Activated T-cell treated with anti-CD3 and anti-CD28 coated beads, Interleukin-2, amount 50 U/mL, for 72 hours (primary cell): ENCODE measurements at places on chromosomes 3 and 15. TPM values are rescaled to one million over a fixed set of nuclear protein-coding genes. Genes with fewer than 3 reads are reported as not detected.

GRCh38 chr3:43015991-43016865 is 37.1 kb downstream of the GASK1A start:
- no peaks in the 10 kb centered on the region for H3K27me3 ChIP-seq
- peaks cover 13% of the 10 kb centered on the region for H3K4me1 ChIP-seq
- no peak for DNase-seq
- H3K4me3 ChIP-seq, result no peak overlapping the region
- no peak overlapping the region for H3K27ac ChIP-seq

The IQCH gene
- 3.6 TPM for total RNA-seq

The BCHE gene
- total RNA-seq, result not detected

DNA sequence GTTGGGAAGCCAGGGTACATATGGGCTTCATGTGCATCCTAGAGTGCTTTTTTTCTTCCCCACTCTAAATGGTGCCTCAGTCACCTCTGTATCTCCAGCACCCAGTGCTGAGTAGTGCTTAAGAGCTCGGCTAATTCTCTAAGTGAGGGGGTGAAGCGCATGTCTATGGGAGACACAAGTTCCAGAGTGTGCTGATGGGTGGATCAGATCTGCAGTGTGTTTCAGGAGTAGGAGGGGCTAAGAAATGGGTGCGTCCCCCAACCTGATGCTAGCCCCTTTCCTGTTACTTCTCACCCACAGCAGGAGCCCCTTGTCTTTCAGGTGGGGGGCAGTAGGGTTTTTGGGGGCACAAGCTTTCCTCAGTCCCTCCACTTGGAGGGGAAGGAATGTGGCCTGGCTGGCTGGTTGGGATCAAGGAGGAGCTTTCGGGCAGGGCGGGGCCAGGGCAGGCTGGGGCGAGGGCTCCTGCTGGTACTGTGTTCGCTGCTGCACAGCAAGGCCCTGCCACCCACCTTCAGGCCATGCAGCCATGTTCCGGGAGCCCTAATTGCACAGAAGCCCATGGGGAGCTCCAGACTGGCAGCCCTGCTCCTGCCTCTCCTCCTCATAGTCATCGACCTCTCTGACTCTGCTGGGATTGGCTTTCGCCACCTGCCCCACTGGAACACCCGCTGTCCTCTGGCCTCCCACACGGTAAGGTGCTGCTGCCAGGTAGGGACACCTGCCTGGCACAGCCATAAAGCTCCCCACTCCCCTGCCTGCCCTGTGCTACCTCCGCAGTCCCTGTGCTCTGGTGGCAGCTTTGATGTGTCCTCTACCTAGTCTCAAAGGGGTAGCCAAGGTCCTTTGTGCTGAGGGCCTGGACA is at the start of gene IL17RE:
Gene IL17RE, plus strand, starts transcription at position 477 of the 866 bp plus-strand sequence. Its CDS starts 85 bp downstream, at position 562.
- H3K4me3 ChIP-seq, result peak within 1 kb of the TSS; percentile 62
- peaks cover 42% of the 10 kb centered on the region for H3K4me1 ChIP-seq
- H3K27ac ChIP-seq, result peak within 1 kb of the TSS; percentile 30
- no peak for DNase-seq

The PLA2G4F gene
- total RNA-seq, result 0.07 TPM

GRCh38 chr15:69457304-69458280 is 5.0 kb downstream of the RPLP1 start:
- H3K27ac ChIP-seq, result no peak overlapping the region
- peaks cover 27% of the 10 kb centered on the region for H3K36me3 ChIP-seq

GRCh38 chr3:25789596-25790556 is at the start of gene OXSM:
TSS of gene OXSM (plus strand) at chr3:25790090. CDS start at chr3:25791021, 931 bp downstream.
- H3K27ac ChIP-seq, result peak within 1 kb of the TSS; percentile 95
- peaks cover 3% of the 10 kb centered on the region for H3K36me3 ChIP-seq
- peak within 1 kb of the TSS; percentile 94 for H3K4me3 ChIP-seq
- DNase-seq, result peak; percentile 93

DNA sequence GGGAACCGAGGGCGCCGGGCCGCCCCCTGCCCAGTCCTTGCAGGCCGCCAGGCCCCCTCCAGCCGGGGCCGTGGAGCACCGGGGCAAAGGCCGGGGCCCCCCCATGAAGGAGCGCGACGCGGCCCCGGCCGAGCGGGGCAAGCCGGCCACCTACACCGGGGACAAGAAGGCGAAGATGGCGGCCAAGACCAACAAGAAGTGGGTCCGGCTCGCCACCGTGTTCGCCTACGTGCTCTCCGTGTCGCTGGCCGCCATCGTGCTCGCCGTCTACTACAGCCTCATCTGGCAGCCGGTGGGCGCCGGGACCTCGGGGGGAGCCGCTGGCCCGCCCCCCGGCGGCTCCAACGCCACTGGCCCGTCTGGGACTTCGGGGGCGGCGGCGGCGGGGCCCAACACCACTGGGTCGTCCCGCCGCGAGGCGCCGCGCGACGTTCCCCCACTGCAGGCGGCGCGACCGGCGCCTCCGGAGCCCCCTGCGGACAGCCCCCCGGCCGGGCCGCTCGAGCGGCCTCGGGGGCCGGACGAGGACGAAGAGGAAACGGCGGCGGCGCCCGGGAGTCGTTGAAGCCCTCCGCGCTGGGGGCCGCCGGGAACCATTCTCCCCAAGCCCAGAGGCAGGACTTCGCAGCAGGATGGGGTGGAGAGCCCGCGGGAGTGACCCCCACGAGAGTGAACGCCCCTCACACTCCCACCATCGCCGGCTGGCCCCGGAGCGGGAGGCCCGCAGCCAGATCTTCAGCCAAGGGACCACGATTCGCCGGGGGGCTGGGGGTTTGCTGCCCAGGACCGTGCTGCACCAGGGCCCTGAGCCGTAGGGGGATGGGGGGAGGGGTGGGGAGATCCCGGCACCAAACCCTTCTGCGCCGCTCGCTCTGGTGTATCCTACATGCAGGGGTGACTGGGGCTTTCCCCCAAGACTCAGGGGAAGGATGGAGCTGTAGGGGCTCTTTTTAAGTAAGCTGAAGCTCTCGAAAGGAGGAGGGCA is 753 bp downstream of the INAFM2 start:
- peak; percentile 45 for DNase-seq
- H3K4me3 ChIP-seq, result peak overlapping the region; percentile 77
- peaks cover 39% of the 10 kb centered on the region for H3K4me1 ChIP-seq
- H3K36me3 ChIP-seq, result no peaks in the 10 kb centered on the region
- peaks cover 6% of the 10 kb centered on the region for H3K27me3 ChIP-seq

DNA sequence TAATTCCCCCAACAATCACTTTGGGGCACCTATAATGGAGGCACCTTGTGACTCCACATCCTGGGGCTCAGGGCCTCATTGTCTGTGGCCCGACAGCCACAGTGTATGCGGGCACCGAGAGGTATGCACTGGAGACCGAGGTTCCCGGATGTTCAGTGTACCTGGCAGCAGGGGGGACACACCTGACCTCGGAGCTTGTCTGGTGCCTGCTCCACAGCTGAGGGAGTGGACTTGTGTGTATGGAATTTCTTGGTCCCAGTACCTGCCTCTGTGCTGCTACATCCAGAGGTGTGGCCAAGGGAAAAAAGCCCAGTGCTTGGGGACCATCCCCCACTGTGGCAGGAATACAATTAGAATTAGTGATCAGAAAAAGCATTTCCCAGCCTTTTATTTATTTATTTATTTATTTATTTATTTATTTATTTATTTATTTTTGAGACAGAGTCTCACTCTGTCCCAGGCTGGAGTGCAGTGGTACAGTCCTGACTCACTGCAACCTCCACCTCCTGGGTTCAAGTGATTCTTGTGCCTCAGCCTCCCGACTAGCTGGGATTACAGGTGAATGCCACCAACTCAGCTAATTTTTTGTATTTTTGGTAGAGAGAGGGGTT is 8.8 kb upstream of the AEN start:
- no peak overlapping the region for H3K4me3 ChIP-seq
- H3K36me3 ChIP-seq, result no peaks in the 10 kb centered on the region
- H3K27me3 ChIP-seq, result peaks cover 52% of the 10 kb centered on the region
- no peak for DNase-seq
